OCI-LY7 (cell line): ENCODE measurements at places on chromosomes 7 and 10. TPM values are rescaled to one million over a fixed set of nuclear protein-coding genes. Genes with fewer than 3 reads are reported as not detected.

- DNase-seq, result peak; percentile 85
Measured at GRCh38 chr10:92517034-92517655, 56.7 kb downstream of the IDE start.

The LIPN gene
- total RNA-seq, result not detected in 2 replicates

The INMT gene
- total RNA-seq, result 0.15 and 0.32 TPM in 2 replicates

DNA sequence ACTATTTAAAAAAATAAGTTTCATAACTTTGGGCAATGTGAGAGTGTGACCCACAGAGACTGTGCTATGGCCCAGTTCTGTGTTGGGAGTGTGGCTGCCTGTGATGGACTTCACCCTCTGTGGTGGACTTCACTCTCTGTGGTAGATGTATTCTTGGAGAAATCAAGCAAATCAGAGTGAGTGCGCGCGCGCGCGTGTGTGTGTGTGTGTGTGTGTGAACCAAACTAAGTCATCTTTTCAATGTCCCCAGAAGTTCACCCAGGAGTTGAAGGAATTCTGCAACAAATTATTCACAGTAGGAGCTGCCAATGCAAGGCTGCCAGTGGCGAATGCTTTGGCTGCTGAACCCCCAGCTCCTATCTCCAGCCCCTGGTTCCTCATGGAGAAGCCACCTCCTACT lies 184.5 kb downstream of the ADAM12 start:
- no peak for DNase-seq

DNA sequence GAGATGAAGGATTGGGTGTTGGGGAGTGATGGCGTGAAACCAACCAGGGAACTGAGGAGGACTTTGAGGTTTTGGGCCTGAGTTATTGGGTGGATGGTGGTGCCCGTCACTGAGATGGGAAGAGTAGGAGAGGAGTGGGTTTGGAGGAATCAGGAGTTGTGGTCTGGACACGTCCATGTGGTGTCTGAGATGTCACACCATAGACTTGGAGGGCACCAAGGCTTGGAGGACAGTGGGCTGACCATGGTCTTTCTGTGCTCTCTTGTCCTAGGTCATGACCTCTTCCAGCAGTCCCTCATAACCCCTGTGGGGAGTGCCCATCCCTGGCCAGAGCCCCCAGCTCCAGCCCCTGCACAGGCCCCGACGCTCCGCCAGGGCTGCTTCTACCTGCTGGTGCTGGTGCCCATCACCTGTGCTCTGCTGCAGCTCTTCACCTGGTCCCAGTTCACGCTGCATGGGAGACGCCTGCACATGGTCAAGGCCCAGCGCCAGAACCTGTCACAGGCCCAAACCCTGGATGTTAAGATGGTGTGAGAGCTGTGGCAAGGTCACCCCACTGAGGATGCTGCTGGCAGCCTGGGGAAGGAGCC lies 24.2 kb upstream of the C10orf95 start:
- no peak for DNase-seq

- no peak for DNase-seq
Measured at GRCh38 chr10:102769375-102770107, 25.8 kb downstream of the WBP1L start.

GRCh38 chr10:131743190-131744151 lies 157.3 kb upstream of the PPP2R2D start:
- no peak for DNase-seq

The NDUFA5 gene
- total RNA-seq, result 71.5 and 74.9 TPM in 2 replicates

- no peak for DNase-seq
Measured at GRCh38 chr10:24292304-24293293, 83.7 kb downstream of the KIAA1217 start.

The ANKRD61 gene
- total RNA-seq, result 0.27 and 0.68 TPM in 2 replicates

GRCh38 chr10:89431977-89432376 lies 17.6 kb downstream of the IFIT5 start:
- no peak for DNase-seq

GRCh38 chr10:118266098-118266748 lies 75.9 kb downstream of the FAM204A start:
- no peak for DNase-seq

DNA sequence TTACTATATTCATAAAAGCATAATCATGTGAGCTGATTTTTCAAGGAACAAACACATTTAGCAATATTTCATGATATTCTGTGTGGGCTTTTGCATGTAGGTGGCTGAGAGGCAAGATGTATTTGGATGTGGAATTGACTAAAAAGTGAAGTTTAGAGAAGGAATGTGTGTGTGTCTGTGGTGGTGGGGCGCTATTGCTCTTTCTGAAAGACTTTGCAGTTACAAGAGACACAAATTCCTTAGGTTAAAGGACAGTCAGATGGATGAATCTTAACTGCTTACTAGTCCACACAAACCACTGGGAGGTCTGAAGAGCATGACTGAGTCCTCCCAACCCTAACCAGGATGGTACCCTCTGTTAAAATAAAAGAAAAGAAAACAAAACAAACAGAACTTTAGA lies 200.1 kb downstream of the SDHAF3 start:
- no peak for DNase-seq

DNA sequence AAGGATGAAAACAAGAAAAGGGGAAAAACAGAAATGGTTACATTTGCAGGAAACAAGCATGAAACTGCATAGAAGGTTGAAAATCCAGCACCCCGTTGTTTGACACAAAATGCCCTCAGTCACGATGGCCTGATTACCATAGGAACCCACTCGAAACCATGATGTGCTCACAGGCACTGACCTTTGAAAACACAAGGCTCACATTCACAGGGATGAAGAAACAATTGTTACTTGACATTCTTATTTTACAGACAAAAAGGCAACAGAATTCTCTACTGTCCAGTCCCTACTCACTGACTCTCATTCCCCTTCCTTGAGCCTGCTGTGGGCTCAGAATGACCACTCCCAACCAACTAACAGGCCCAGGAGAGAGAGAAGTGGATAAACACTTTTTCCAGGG lies 131.4 kb upstream of the PDLIM1 start:
- DNase-seq, result no peak

GRCh38 chr10:30750971-30751677 lies 121.6 kb upstream of the LYZL2 start:
- no peak for DNase-seq

The HOXA6 gene
- total RNA-seq, result 10.2 and 12.0 TPM in 2 replicates

GRCh38 chr7:121401896-121402295 lies 5.8 kb upstream of the FAM3C start:
- no peak for DNase-seq

- DNase-seq, result peak; percentile 24
Measured at GRCh38 chr7:24722386-24723177, 34.7 kb downstream of the GSDME start.

GRCh38 chr10:7857262-7857661 lies 39.0 kb downstream of the TAF3 start:
- no peak for DNase-seq

The GJD4 gene
- not detected in 2 replicates for total RNA-seq

The TMEM139 gene
- 0.46 and 0.48 TPM in 2 replicates for total RNA-seq

DNA sequence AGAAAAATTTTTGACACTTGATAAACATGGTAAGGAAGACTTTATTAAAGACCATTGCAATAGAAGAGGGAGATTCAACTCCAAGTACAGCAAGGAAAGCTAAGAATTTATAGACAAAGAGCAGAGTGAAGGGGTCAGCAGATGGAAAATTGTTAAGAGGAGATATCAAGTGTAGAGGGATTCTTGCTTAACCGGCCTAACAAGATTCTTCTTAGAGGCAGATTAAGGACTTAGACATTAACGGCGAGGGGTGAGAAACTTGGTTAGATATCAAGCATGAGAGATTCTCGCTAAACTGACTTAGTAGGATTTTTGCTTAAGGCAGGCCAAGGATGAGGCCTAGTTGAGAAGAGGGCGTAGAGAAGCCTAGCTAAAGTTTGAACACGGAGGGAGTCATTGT lies 76.0 kb downstream of the ITGB1 start:
- no peak for DNase-seq

DNA sequence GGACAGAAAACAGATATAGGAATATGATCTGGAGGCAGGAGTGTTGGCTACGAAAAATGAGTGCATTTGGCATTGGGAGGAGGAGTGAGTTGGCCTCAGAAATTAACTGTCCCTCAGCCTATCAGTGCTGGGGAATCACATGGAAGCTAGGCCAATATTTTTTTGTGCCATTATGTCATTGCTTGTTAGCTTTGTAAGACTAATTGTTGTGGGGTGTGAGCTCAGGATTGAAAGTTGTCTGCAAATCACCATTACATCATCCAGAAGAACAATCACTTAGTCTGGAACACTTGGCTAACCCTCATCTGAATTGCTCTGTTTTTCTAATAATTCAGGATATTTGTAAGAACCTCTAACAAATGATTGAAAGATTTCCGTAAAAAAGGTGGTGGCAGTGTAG lies 45.2 kb upstream of the SEMA3D start:
- DNase-seq, result no peak

GRCh38 chr7:40880581-40880980 lies 745.8 kb downstream of the SUGCT start:
- no peak for DNase-seq

DNA sequence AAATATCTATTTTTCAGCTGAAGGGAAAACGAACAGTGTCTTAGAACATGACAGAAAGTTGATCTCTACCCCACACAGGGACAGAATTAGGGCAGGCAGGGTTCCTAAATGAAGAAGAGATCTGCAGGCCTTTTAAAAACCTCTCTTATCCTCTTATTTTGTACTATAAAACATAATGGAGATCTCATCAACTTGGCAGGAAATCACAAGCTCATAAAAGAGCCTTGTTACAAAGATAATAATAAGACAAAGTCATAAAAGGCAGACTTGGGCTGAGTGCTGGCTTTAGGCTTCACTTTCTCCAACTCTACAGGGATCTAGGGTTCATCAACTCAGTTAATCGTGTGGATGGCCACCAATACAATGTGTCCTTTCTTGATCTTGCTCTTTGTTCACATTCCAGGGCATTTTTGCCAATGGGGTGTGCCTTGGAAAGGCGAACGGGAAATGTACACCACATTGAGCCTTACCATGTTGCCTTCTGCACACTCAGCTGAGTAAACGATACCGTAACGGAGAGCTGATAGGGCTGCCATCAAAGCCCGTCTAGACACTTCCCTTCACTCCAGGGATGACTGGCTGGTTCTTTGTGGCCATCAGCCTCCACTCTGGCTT lies 7.1 kb upstream of the TEX36 start:
- DNase-seq, result no peak

The PRLHR gene
- not detected in 2 replicates for total RNA-seq

The TECTB gene
- not detected in 2 replicates for total RNA-seq

DNA sequence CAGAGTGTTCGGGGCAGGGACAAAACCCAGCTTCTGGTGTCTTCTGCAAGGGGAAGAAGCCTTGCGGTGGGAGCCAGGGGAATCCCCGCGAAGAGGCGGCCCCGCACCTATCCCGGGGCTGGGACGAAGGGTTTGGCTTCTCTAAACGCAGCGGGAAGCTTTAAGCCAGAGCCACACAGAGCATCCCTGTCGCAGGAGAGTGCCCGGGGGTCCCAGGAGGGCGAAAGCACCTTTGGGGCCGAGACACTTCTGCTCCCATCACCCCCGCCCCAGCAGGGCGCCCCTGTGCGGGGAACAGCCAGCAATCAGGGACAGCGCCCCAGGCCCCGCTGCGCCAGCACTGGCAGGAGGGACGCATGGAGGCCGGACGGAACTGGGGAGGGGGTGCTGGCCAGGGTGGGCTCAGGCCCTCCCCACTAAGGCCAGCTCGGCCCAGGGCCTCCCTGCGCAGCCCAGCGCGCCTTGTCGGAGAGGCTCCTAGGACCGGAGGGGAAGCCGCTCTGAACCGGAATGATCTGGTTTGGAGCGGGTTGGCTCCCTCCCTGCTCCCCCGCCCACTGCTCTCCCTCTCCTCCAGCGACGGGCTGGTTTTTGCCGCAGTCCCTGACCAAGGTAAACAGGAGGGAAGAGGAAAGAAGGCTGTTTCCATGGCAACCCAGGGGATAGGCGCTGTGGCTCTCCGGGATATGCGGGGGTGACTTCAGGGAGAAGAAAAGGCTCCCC lies 63.9 kb downstream of the TMEM209 start:
- no peak for DNase-seq

- no peak for DNase-seq
Measured at GRCh38 chr7:92653136-92653535, 62.9 kb upstream of the FAM133B start.

DNA sequence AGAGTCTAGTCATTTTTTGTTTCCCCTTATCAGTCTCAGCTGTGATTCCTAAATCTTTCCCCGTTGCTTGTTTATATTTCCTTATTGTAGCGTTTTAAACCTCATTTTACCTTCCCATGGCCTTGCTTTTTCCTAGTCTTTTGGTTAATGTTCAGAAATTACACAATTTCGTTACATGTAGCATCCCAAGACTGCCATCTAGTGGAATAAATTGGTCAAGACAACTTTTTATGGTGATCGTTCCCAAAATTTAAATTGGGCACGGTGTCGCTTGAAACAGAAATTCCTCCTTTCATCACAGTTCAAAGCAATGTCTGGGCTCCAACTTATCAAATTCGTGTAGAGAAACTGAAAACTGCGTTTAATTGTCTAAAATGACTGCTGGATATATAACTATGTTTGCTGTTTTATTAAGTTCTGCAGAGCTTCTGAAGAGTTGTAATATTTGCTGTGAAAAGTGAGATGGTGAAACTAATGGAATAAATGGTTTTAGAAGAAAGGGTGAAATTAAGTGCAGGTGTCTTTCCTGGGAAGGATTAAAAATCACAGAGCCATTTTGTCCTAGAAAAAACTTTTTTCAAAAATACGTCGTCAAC lies 370.2 kb downstream of the PHF14 start:
- DNase-seq, result peak; percentile 49

The PLEKHS1 gene
- total RNA-seq, result not detected in 2 replicates

- DNase-seq, result no peak
Measured at GRCh38 chr10:34705563-34705962, 109.5 kb downstream of the PARD3 start.

The LLCFC1 gene
- not detected in 2 replicates for total RNA-seq
